ENCODE measurements at places on chromosomes 5 and 9.

DNA sequence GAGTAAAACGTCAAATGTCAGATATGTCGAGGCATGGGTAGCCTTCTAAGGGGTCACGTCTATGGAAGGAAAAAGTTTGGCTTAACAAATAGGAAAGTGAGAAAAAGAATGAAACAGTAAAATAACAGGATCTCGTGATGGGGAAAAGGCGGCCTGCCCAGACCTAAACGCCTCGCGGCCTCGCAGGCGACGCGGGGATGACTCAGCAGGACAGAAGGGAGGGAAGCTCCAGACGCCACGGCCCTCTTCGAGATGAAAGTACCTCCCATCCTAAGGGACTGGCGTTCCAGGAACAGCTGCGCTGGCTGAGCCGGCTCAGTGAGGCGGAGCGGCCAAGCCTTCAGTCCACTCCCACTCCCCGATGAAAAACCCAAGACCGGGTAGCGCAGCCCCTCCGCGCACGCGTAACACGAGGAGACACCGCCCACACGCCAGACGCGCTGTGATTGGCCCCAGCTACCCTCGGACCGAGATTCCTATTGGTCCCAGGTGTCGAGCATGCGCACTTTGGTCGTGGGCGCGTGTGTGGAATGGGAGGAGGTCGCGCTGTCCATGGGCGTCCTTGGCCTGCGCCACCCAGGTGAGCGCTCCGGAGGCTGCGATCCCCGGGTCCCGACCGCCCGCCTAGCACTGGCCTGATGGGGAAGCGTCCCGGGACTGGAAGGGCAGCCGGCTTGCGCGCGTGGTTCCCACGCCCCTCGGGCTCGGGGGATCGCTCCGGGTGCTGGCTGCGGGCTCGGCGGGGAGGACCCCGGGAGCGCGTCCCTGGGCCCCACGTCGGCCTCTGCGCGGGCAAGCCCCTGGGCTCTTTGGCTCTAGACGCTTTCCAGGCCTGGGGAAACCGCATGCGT lies 588.5 kb downstream of the MTRR start:
- peak; percentile 86 for DNase-seq

- DNase-seq: no peak
Measured at GRCh38 chr9:34114436-34114835, 12.1 kb downstream of the DCAF12 start.

DNA sequence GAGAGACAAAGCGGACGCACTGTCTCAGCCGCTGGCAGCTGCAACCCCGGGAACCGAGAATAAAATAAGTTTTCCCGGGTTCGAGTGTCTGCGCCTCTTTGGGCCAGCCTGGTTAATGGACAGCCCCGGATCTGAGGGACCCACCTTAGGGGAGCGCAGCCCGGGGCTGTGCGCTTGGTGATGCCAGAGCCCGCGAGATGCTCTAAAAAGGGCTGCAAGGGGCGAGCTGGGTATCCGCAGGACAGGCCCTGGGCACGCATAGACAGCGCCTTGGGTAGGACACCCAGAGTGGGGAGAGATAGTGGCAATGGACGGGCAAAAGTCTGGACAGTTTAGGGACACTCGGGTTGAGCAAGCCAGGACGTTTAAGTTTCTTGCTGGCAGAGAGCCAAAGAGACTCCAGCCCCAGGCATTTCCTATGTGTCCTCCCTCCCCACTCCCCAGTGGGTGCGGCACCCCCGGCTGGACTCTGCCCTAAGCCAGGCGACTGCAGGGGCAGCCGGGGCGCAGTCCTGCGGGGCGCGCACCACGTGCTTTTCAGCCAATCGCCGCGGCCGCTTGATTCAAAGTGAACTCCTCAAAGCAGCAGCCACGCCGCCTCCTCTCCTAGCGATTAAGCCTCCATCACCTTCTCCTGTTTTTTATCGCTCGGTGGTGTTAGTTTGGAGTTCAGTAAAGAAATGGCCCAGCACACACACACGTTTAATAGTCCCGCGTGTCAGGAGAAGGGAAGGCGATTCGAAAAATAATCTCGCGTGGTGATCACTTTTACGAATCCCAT lies 616 bp upstream of the ENC1 start:
- peak; percentile 74 for DNase-seq

DNA sequence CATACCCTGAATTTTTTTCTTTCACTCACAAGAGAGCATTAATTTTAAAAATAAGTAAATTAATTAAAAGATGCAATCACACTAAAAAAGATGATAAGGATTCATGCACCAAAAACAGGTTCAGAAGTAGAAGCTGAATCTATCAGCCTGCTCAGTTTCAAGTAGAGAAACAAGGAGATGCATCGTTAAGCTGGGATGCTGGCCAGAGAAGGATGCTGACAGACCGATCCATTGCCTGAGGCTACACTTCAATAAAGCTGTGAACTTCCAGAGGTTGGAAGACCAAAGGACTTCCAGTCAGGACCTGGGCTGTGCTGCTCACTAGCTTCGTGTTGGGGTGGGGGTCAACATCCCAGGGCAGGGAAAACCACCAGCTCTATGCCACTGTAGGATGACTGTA lies 457.7 kb downstream of the EFNA5 start:
- DNase-seq: no peak

GRCh38 chr5:124036786-124037185 lies 524.8 kb downstream of the CSNK1G3 start:
- no peak for DNase-seq

GRCh38 chr9:68731857-68732256 lies 26.8 kb downstream of the PIP5K1B start:
- no peak for DNase-seq

DNA sequence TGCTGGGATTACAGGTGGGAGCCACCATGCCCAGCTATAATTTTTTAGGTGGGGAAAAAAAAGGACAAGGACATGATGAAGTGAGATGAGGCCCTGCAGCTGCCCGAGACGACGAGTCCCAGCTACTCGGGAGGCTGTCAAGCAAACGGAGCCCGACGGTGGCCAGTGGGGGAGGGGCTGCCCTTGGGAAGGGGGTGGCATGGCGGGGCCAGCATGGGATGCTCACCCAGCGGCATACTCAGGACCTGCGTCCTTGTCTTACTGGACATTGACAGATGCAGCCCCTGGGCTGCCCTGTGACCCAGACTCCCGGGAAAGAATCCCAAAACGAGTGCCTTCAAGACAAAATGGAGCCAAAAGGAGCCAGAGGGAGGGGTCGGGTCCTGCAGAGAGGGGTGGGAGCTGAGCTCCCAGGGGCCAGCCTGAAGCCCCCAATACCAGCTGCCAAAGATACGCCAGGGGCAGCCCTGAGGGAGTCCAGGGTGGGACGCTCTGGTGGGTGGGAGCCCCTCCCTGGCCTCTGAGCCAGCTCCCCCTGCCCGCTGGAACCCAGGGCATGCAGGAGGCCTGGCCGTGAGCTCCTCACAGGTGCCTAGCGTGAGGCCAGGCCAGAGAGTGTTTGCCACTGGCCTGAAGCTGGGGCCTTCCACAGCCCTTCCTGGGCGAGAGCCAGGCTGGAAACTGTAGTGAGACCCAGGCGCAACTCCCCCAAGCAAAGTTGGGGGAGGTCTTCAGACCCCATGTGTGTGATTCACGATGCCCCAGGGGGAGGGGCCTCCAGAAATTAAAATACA lies 15.7 kb downstream of the CCDC187 start:
- no peak for DNase-seq

- no peak for DNase-seq
Measured at GRCh38 chr9:114285166-114285867, 37.6 kb upstream of the ORM1 start.

GRCh38 chr9:97474372-97474925 lies 27.0 kb upstream of the TMOD1 start:
- no peak for DNase-seq

- no peak for DNase-seq
Measured at GRCh38 chr9:114318416-114318815, 4.5 kb upstream of the ORM1 start.

DNA sequence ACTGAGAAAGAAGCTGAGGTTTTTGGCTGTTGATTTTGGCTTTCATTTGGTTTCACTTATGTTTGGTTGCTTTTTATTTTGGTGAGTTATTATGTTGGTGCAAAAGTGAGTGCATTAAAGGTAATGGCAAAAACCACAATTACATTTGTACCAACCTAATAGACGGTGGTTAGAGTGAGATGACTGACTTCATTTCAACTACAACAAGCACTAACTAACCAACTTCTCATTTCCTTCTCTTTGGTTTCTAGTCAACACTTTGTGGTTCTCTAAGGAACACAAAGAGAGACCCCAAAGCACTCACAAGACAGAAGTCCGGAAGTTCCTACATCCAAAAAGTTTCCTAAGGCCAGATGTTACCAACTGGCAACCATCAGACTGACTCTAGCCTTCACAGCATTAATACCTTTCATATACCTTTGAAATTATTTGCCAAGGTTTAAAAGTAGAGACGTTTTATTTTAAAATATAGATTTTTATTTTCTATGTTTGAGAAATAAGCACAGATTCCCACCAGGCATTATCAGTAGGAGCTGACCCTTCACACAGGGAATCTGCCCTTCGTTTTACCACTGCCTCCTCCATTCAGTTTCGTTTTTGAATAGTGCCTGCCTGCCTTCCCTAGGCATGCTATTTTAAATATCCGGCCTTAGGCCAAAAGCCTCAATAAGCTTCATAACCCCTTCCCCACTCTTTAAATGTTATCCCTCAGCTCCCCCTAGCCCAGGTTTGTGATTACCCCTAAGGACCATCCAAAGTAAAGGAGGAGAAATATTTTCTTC lies 301.1 kb upstream of the PTGER4 start:
- no peak for DNase-seq

GRCh38 chr5:16888694-16889124 lies 47.4 kb downstream of the MYO10 start:
- no peak for DNase-seq

DNA sequence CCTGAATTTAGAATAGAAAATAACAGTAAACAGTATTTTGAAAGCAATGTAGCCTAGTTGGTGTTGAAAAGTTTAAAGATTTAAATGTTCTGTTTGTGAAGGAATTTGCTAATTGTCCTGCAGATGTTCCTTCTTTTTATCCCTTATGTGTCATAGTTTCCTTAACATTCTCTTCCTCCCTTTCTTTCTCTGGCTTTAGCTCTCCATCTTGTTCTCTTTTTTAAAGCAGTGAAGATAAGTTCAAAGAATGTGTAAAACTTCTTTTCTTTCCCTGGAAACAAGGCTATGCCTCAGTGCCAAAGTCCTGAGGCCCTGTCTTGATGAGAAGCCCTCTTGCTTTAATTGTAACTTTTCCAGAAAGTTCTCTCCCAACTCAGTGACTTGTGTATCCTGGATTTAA lies 24.4 kb upstream of the GAS1 start:
- DNase-seq: no peak

DNA sequence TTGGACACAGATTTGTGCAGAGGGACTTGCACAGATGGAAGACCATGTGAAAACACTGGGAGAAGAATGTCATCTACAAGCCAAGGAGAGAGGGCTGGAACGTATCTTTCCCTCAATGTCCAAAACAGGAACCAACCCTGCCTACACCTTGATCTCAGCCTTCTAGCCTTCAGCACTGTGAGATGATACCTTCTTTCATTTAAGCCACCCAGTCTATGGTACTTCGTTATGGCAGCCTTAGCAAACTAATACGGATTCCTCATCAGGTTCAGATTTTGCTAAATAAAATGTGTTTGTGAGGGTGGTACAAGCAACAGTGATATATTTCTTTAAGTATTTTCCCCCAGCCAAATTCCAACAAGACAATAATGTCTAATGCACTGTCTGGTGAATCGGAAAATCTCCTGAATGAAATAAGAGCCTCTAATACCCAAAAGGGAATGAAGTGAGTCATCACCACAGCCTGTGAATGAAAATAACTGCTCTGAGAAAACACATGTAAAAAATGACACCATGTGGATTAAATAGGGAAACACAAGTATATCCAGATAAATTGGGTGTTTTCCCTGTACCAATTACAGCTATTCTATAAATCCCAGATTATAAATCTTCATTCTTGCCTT lies 182.8 kb upstream of the TARS1 start:
- no peak for DNase-seq

DNA sequence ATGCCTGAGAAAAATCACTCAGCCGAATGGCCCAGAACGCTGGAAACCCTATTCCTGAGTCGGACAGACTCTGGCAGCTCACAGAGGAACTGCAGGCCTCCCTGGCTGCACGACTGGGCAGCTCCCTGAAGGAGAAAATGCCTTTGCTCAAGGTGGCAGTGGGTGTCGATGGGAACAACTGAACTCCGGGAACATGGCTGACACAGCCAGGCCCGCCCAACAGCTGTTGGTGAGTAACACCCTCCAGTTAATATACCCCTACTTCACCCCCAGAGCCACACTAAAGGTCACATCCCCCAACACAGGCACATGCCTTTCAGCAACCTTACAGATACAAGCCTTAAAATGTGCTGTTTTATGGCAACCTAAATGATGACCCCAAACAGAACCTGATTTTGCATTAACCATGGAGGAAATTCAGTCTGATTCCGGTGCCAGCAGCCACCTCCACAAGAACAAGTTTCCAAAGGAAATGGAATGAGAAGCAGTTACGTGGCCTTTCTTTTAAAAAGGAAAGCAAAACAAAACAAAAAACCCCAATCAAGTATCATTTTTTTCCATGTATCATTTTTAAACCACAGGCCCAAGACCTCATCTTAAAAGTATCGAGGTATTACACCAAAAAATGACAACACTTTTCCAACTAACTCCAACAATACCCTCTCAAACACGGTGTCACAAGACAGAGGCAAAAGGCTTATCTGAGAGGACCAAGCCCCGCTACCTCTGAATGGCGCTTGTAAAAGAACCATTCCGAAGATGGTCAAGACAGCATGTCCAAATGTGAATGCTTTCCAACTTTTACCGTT lies 3.1 kb downstream of the KLF9 start:
- peak; percentile 35 for DNase-seq

DNA sequence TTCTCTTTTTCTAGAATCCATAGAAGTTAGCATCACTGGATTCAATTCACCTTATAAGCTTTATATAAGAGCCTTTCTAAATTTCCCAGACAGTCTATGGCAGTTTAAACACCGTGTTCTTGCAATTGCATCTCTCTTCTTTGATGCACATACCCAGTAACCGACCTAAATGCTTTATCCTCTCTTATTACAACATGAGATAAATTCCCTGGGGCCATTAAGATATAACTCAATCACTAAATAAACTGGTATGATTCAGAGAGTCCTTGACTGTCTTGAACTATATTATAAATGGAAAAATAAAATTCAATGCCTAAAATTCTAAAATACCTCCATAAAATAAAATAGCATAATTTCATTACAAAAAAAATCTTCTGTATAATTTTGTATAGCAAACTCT lies 98.1 kb downstream of the DIRAS2 start:
- DNase-seq: no peak

GRCh38 chr5:138737494-138738265 lies 15.5 kb upstream of the CTNNA1 start:
- DNase-seq: no peak

- DNase-seq: no peak
Measured at GRCh38 chr5:179123109-179123426, 62.9 kb downstream of the ZNF354C start.

- DNase-seq: no peak
Measured at GRCh38 chr9:17613758-17614157, 34.9 kb downstream of the SH3GL2 start.

- DNase-seq: no peak
Measured at GRCh38 chr5:142104491-142104890, 4.1 kb upstream of the NDFIP1 start.

DNA sequence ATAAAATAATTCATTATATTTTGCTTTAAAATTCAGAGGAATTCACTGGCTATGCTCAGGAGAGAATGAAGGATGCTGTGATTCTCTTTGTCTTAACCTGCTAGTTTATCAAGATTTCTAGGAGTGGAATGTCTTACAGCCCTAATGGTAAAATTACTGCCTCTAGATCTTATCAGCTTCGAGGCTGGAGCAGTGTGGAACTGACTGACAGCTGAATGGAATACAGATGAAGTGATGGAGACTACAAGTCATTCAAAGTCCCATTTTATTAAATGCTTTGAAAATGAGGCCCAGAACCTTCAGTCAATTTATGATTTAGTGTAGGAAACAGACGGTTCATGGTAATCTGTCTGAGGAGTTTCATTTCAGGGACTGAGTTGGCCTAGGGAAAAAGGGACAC lies 202.1 kb downstream of the RFX3 start:
- DNase-seq: no peak

Measured in anterior cingulate cortex (tissue), 58 donors.